ENCODE measurements at places on chromosomes 6 and 20.
A peak's percentile ranks its signal among the peaks of the same experiment; 100 is the strongest.

GRCh38 chr6:136347847-136348246, 58.2 kb upstream of the BCLAF1 start:
- no peak for DNase-seq

DNA sequence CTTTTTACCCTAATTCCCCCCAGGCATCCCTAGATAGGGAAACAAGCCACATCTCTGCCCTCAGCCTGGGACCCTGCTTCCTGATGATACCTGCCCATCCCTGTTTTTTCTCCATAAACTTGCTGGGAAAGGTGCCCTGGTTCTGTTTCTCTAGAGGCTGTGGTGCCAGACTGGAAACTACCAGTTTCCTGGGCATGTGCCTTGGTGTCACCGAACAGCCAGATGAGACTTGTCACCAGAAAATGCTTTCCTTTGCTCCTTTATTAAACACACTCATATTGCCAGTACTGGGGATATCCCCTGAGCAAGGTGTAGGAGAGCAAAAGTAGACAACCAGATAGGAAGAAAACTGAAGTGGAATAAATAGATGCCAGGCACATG, 16.8 kb downstream of the SRSF3 start:
- no peak for DNase-seq

DNA sequence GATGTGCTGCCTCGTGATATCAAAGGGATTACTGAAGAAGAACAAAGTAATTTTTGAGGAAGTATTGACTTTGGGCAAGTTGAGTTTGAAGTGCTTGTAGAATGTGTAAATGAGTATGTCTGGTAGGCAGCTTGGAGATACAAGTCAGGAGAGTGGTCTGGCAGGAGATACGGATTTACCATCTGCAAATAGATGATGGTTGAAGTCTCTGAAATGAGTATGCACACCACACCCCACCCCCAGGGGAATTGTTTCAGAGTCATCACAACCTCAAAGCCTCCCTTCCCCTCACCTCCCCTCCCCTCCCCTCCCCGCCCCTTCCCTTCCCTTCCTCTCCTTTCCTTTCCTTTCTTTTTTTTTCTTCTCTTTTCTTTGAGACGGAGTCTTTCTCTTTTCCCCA, 16.4 kb upstream of the MCUR1 start:
- DNase-seq, result no peak

- DNase-seq, result no peak
These were observed 137.0 kb upstream of the SULF2 start for GRCh38 chr20:47922269-47922668.

- no peak for DNase-seq
These were observed 65.4 kb upstream of the NNAT start for GRCh38 chr20:37455659-37456058.

- DNase-seq, result peak; percentile 67
These were observed 355.4 kb downstream of the CD83 start for GRCh38 chr6:14472986-14473337.

GRCh38 chr6:142853244-142854180, 91.5 kb downstream of the HIVEP2 start:
- no peak for DNase-seq

Measured in hematopoietic multipotent progenitor cell treated with erythropoietin and hydrocortisone succinate and interleukin-3 and kit ligand, for 17 days (in vitro differentiated cells).